ENCODE measurements at places on chromosomes 6 and 20. TPM values are rescaled to one million over a fixed set of nuclear protein-coding genes. Genes with fewer than 3 reads are reported as not detected.

MAN1A1 gene
- 28.0 TPM for polyA plus RNA-seq

DHX35 gene
- polyA plus RNA-seq = 28.5 TPM

HCRTR2 gene
- not detected for polyA plus RNA-seq

SLC32A1 gene
- polyA plus RNA-seq = not detected

CDH4 gene
- polyA plus RNA-seq = not detected

LPIN3 gene
- polyA plus RNA-seq = 0.21 TPM

DUSP15 gene
- polyA plus RNA-seq = 5.4 TPM

ADGRG6 gene
- polyA plus RNA-seq = 91.8 TPM

LY6G6C gene
- polyA plus RNA-seq = 0.08 TPM

GRCh38 chr6:155466539-155466938 lies 10.9 kb upstream of the NOX3 start:
- DNase-seq = no peak

DNA sequence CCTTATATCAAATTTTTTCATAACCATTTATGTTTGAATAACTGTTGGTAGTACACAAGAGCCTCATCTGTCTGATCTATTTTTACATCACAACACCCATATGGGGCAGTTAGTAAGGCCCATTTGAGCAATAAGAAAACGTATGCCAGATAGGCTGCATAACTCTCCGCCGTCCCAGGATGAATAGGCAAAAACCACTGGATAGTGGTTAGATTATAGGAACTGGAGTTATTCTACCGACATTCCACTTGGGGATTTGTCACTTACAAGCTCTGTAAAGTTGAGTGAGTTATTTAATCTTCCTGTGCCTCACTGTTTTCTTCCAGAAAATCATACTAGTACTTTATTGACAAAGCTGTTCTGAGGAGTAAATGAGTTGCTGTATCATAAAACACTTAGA lies 881.9 kb downstream of the QKI start:
- no peak for DNase-seq

GRCh38 chr20:48822879-48823385 lies 4.9 kb downstream of the PREX1 start:
- DNase-seq = no peak

DNA sequence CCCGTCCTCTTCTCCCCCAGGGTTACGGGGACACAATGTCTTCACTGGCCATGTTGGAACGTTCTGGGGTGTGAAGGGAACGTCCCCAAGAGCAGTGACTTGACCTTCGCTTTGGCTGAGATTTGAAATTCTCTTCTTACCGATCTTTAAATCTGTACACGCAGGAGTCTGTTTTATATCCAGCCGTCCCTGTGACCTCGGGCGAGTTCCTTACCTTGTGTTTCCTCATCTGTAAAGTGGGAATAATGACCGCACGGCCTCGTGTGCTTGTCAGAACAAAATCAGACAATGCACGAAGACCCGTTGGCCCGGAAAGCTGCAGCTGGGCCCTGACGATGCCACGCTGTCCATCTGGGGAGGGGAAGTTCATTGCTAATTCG lies 454.3 kb downstream of the PREX1 start:
- DNase-seq = no peak

- DNase-seq = no peak
These were observed 148.0 kb upstream of the KCNK16 start for GRCh38 chr6:39470506-39470905.

DNA sequence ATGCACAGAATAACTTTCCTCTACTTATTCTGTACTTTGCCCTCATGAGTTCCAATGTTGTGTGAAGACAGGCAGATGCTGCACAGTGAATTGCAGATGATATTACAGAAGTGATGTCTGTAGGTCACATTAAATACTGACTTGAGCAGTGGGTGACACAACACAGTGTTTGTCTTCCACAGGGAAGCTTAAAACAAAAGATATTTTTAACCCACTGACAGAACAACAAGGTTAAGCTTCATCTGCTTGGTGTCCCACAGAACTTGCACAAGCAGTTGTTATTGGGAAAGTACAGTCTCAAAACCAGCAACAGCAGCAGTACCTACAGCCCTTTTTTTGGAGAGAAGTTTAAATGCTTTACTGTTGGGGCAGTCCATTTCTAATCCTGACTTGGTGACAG lies 10.5 kb downstream of the SUMO4 start:
- no peak for DNase-seq

DNA sequence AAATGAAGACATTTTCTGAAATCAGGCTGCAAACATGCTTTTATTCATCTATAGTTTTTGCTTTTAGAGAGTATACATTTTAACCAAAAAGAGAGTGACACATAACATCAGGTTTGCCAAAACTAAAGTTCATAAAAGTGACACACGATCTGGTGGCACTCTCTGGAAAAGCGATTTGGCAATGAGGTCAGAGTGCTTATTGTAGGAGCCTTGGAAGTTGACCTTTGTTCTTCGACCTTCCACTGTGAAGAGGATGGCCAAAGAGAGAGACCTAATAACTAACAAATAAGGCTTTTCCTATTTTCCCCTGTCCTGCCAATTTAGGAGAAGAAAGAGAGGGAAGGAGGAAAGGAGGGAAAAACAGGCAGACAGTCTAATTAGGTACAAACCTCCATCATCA lies 230.1 kb downstream of the SIM1 start:
- DNase-seq = no peak

GRCh38 chr20:63208346-63208909 lies 7.5 kb downstream of the YTHDF1 start:
- DNase-seq = no peak

- no peak for DNase-seq
These were observed 20.8 kb upstream of the SIRT5 start for GRCh38 chr6:13553646-13554045.

GRCh38 chr20:19867940-19868371 lies 109.9 kb downstream of the RIN2 start:
- no peak for DNase-seq

GRCh38 chr6:4649728-4650127 lies 126.5 kb upstream of the CDYL start:
- DNase-seq = no peak

DNA sequence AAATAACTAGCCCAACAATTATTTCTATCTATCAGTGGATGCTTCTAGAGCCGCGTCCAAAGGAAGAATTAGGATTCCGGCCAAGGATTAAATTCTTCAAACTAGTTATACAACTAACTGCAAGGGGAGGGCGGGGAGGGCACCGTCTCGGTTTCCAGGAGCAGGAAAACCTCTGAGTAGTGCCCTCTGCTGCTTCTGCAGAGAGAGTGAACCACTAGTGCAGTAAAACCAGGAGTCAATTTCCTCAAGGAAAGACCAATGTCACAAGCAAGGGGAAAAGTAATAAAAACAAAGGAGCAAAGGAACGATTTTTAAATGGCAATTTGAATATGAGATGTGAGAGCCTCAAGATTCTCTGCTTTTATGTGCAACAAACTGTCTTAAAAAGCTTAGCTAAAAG lies 16.5 kb upstream of the UBE2J1 start:
- DNase-seq = no peak

GRCh38 chr20:11000416-11000815 lies 326.6 kb upstream of the JAG1 start:
- no peak for DNase-seq

DNA sequence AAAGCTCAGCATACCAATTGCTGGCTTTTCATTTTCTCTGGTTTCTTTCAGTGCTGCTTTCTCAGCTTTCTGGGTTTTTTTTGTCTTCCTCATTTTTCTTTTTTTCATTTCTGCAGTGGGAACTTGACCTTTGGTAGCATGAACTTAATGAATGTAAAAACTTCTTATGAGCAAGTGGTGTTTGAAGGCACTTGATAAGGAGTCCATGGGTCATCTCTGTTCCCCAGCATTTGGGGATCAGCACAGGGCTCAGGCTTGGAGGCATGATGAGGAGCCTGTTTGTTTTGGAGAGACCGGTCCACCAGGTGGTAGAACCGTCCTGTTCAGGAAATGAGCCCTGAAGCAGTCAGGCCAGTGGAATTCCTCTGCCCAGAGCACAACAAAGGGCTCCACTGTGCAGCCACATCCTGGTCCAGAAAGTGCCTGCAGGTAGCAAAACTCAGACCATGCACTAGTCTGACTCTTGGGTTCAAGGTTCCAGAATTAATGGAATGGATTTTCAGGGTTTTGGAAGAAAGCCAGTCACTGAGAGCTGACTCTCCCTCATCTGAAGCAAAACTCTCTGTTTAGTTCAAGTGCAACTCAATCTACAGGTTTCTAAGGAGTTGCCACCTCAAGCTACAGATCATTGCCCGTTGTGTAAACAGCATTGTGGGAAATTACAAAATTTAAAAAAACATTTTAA lies 52.3 kb upstream of the ADGRF1 start:
- DNase-seq = no peak

DNA sequence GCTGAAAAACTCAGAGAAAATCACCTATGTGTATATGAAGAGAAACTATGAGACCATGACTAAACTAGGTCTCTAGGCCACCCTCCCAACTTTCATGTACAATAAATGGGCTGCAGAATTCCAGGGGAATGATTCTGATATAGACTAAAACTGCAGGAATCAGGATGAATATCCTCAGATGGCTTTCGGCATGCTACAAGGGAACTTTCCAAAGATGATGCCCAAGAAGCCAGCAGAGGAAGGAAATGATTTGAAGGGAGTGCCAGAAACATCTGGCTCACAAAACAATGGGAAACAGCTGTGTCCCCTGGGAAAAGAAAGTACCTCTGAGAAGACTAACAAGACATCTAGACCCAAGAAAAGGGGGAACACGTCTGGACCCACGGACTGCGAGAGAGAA lies 41.1 kb downstream of the PLN start:
- no peak for DNase-seq

All from SK-N-SH (cell line).